NCI-H146 (cell line): ENCODE measurements at places on chromosomes 3 and 15.

DNA sequence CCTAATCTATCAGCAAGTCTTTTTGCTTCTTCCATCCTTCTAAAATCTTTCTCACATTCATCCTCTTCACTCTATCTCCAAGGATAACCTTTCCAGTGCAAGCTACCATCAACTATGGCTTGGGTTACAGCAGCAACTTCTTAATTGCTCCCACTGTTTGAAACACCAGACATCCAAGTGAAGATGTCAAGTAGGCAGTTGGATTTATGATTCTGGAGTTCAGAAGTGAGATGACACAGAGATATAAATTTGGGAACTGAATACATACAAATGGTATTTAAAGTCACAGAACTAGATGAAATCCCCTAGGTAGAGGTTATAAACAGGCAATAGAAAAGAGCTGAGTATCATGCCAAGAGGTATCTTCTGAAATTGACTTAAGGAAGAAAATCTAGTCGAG, 3.7 kb downstream of the UBR1 start:
- no peak for DNase-seq

DNA sequence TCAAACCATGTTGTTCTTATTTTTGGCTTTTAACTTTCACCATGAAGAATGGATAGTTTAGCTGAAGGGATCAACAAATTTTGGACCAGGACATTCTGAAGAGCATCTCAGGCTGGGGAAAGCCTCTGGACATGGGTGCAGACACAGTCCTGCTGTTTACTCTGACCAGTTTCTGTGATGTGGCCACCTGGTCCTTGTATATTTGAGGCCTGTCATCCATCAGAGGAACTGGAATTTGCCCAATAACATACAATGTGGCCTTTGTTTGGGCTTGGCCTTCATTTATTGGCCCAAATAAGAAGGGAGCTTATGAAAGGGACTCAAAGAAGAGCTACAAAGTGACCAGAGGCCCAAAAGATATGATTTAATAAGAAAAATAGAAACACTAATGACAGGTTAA, 127.9 kb downstream of the MYRIP start:
- no peak for DNase-seq

DNA sequence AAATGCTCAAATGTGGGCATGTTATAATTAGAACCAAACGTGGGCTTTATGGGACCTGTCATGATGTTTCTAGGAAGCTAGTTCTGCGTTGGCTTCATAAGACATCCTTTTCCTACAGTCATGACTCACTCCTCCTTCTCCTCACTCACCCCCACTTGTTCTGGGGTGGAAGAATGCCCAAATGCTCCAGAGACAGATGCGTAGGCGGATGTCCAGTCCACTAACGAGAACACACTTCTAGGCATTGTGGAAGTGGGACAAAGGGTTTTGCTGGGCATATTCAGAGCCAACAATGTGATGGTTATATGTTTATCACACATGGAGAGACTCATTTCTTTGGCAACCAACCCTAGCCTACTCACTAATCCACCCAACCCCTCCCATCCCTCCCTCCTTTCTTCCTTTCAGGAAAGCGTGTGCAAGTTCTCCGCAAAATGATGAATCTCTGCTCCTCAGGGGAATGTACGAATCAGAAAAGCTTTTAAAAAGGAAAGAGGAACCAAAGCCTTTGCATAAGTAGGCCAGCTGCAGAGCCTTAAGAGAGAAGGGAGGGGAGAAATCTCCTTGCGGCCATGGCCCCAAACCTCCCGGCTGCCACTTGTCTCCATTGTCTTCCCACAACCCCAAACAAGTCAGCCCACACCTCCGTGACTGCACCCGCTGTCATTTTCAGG, 123.0 kb upstream of the SPRED1 start:
- DNase-seq: no peak

DNA sequence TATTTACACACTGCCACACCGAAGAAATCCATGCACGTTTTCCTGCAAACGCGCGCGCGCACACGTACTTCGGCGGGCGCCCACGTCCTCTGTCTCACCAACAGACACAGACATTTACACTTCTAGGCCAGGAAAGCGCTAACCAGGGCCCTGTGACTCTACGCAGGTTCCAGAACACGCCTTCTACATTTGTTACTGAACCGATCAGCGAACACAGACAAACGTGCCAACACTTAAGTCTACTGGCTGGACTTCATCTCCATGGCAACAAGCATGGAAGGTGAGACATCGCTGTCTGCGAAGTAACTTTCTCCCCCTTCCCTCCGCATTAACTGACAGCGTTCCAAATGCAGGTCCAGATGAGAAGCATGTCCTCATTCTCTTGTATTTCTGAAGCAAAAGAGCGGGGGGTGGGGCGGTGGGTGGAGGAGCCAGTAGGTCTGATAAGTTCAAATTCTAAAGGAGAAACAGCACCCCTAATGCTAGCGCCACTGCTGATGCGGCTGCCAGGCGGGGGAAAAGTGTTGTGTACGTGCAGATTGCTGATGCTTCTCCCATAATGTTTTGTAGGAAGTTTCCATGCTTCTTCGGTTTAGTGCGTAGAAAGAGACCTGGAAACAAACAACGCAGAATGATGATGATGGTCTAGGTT, at the start of gene CTXN2:
Gene CTXN2, plus strand, starts transcription at position 92 of the 652 bp plus-strand sequence. CDS start 9,636 bp downstream, outside the sequence.
- peak; percentile 80 for DNase-seq

DNA sequence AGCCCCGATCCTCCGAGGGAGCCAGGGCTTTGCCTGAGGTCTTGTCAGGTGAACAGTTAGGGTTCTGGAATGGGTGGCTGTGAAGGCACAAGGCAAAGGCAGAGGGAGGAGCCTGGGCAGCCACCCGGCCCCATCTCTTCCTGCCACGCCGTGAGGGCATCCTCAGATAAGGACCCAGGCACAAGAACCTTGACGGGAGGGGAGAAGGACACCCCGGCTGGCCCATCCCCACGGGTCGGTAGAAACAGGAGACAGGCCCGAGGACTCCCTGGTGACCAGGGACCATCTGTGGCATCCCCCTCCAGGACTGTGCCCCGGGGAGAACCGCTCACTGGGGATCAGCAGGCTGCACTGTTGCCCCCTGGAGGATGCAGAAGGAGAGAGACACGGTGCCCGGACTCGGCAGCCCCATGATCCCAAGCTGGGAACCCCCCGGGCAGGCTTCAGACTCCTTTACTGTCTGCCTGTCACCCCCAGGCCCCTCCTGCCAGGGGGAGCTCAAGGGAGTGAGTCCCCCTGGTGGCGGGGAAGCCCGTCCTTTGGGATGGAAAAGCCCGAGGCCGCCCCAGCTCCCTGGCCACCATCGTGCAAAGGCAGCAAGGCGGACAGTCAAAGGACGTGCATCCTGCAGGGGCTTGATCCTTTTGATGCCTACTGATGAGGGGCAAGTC, 12.3 kb upstream of the PCSK6 start:
- no peak for DNase-seq

DNA sequence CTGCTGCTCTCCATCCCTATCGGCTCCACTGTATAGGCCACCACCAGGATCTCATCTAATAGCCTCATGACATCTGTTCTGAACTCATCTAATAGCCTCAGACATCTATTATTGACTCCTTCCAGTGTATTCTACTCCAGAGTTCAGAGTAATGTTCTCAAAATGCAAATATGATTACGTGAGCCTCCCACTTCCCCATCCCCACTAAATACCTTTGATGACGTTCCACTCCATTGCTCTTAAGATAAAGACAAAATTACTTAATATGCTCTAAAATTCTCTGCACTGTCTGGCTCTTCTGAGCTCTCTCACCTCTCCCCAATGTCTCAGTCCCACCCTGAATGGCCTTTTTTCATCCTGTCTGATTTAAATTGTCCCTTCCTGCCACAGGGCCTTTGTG, 94.7 kb downstream of the SAMMSON start:
- DNase-seq: no peak

DNA sequence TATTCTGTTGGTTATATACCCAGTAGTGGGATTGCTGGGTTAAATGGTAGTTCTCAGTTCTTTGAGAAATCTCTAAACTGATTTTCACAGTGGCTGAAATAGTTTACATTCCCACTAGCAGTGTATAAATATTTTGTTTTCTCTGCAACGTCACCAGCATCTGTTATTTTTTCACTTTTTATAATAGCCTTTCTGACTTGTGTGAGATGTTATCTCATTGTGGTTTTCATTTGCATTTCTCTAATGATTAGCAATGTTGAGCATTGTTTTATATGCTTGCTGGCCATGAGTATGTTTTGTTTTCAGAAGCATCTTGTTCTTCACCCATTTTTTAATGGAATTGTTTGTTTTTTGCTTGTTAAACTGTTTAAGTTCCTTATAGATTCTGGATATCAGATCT, 612.7 kb upstream of the SGO1 start:
- no peak for DNase-seq

DNA sequence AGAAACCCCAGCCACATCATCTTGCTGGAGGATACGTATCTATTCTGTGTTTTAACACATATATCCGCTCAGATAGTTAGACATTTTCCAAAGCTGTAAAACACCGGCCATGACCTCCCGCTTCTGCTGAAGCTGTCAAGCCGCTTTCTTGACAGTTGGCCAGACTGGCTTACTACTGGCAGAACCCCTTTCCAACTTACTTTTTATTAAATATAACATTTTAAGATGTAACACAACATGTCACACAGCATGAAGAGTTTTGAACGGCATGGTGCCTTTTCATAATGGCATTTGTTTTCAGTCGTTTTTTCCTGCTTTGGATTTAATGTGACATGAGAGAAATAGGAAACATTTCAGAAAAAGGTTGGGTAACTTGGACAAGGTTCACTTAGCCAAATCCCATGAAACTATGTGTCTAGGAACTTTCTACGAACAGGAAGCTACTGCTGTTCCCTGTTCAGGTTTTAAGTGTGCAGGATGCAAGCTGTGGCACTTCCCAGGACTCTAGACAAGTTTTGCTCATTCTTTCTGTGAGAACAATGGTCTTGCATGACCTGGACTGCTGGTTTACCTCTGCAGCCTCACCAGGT, 281.4 kb downstream of the THSD4 start:
- DNase-seq: no peak

GRCh38 chr3:25910997-25911396, 121.1 kb downstream of the OXSM start:
- DNase-seq: no peak

DNA sequence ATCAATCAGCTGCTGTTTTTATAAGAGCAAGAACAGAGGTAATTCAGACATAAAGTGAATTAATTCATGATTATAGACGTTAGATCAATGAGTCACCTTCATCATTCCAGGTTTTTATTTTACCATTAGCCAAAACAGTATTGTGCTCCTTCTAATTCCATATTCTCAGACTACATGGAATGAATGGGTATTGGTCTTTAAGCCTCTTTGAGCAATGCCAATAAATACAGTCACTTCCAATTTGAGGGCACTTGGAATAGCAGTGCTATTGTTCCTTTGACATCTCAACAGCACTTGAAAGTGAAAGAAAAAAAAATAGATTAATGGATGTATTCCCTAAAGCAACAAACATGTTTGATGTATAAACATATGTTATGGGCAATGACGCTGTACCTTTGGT, 830.9 kb upstream of the CFAP20DC start:
- no peak for DNase-seq

GRCh38 chr3:12970684-12971083, 102.5 kb downstream of the IQSEC1 start:
- DNase-seq: peak; percentile 22

DNA sequence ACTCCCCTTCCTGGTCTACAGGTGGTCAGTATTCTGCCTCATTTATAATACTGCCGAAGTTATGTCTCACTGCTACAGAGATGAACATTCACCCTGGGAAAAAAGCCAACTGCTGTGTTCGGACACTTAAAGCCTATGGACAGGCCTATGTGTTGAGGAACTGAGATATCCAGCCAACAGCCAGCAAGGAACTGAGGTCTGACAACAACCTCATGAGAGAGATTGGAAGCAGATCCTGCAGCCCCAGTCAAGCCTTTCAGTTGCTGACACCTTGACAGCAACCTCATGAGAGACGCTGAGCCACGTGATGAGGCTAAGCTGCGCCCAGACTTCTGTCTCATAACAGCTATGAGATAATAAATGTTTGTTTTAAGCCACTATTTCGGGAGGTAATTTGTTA, 18.2 kb upstream of the FHIT start:
- peak; percentile 26 for DNase-seq
